ENCODE measurements at places on chromosomes 7 and 10.
A peak's percentile ranks its signal among the peaks of the same experiment; 100 is the strongest.

GRCh38 chr10:5292196-5292735 lies 72.5 kb upstream of the UCN3 start:
- peak; percentile 35 for DNase-seq

GRCh38 chr7:87735360-87735759 lies 107.2 kb downstream of the RUNDC3B start:
- peak; percentile 76 for DNase-seq

- DNase-seq: peak; percentile 60
These were observed 39.6 kb downstream of the PFKP start for GRCh38 chr10:3106928-3107425.

- no peak for DNase-seq
These were observed 9.8 kb upstream of the PNPLA8 start for GRCh38 chr7:108535744-108536143.

GRCh38 chr7:124776153-124776552 lies 10.6 kb upstream of the GPR37 start:
- DNase-seq: no peak

DNA sequence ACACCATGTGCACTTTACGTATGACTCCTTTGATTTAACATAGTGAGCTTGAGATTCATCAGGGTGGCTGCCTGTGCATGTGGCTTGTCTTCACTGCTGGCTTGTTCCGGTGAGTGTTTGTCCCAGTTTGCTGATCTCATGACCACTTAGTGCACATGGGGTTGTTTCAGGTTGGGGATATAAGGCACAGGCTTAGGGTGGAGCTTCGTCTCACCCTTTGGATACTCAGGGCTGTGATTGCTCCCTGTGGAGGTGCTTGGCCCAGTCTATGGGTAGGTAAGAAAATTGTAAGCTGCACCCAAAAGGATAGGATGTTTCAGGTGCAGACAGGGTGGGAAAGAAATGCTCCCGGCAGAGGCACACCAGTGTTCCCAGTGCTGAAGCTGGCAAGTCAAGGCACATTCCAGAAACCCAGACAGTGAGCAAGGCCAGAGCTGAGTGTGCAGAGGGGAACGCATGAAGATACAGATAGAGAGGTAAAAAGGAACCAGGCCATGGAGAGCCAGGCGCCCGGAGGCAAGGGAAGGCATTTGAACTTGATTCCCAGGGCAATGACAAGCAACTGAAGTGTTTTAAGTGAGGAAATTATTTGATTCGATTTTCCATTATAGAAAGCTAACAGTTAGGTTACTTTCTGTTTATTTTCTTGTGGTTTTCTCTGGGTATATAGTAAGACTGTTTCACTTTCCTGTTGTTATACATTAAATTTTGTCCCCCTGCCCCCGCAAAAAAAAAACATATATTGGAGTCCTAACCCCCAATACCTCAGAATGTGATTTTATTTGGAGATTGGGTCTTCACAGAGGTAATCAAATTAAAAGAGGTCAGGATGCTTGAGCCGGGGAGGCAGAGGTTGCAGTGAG lies 289.8 kb upstream of the KLF6 start:
- DNase-seq: peak; percentile 94

DNA sequence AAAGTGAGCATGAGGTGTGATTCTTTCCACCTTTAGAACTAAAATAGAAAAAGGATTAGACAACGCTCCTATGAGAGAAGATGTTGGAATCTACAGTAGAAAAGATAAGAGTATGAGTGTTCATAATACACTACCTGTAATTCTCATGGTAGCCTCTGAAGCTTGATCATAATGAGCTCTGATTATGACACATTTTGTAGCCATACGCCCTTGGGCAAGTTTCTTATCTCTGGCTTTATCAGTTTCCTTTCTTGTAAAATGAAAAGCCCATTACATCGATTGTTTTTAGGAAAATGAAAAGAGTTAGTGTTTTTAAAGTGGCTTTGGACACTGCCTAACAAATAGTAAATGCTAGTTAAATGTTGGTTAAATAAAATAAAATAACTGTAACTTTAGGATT lies 22.4 kb upstream of the PRSS58 start:
- peak; percentile 9 for DNase-seq

- DNase-seq: no peak
These were observed 5.5 kb downstream of the ATP6V0E2 start for GRCh38 chr7:149879271-149879743.

GRCh38 chr7:3914051-3914775 lies 613.2 kb downstream of the SDK1 start:
- peak; percentile 41 for DNase-seq

DNA sequence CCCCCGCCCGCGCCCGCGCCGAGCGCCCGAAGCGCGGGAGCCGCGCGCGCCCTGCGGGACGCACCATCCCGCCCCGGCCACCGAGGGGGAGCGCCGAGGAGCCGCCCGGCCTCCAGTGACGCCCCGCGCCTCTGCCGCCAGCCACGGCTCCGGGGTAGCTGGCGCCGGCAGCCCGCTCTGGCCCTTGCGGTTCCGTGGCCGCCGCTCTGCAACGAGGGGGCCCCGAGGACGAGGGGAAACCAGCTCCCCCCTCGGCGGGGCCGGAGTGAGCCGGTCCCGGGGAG lies at the start of gene PAXIP1:
PAXIP1 (minus strand) TSS at position 33 of the 284 bp plus-strand sequence. CDS start 195 bp downstream, outside the sequence.
- no peak for DNase-seq

- DNase-seq: no peak
These were observed 108.1 kb downstream of the ITGB8 start for GRCh38 chr7:20438694-20439376.

- DNase-seq: peak; percentile 34
These were observed 220.2 kb downstream of the DGKI start for GRCh38 chr7:137626469-137627067.
